Activated T-helper 1 cell treated with Interleukin-2 at 50 U/mL for 16 hours (primary cell): ENCODE measurements at places on chromosomes 16 and 17.

GRCh38 chr16:6605490-6605889 lies 727.2 kb upstream of the RBFOX1 start:
- no peak for DNase-seq

GRCh38 chr17:27771586-27771985 lies 28.7 kb downstream of the NOS2 start:
- DNase-seq, result no peak

DNA sequence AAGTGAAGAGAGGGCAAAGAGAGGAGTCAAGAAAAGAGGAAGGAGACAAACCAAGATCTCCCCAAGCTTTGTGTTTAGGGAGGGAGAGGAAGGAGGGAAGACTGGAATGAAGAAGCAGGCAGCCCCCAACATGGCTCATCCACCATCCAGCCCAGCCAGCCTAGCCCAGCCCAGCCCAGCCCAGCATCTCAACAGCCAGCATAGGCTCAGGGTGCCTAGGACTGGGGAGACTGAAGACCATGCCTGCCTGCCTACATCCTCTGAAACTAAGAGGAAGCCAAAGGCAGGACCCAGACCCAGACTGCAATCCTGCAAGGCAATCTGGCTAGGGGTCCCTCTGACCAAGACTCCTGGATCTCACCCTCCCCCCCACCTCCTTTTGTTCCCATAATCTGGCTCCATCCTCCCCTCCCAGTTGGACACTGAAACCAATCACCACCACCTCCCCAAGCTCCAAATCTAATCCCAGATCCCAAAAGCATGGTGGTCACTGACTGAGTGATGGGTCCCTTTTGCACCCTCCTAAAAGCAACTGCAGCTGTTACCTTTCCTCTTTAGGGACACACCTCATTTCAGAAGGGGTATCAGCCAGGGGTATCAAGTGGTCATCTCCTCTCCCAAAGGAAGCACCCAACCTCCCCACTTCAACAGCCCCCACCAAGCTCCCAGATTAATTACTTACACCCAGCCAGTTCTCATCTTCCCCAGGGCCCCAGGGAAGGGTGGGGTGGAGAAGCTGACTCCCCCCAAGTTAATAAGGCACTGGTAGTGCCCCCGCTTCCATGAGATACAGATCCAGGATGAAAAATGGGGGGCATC lies 1.2 kb downstream of the HDAC5 start:
- no peak for DNase-seq

DNA sequence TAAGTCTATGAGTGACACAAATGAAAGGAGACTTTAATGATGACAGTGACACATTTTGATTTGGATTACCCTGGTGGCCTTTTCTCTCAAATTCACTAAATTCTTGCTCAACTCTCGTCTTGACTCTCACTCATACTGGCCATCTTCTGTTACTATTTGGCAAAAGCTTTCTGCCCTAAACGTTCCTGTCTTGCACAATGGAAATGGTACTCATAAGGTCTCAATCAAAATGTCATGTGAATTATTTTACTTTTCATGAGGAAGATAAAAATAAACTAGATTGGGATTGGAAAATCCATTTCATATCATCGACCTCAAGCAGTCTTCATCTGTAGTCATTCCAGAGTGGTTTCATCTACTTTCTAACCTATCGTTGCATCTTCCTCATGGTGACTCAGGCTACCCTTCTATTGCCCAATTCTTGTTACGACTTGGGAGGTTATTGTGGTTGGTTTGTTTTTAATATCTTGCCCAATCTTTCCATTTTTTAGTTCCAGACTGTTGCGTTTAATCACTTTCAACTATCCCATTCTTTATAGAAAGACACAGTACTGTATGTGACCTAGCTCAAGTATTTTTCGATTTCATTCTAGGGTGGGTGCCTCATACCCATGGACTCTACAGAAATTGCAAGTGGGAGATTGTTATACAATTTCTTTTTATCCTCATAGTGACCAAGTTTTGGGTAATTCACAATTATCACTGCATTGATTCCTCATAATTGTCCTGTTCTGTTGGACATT lies 317.2 kb upstream of the KCNJ16 start:
- DNase-seq, result no peak

DNA sequence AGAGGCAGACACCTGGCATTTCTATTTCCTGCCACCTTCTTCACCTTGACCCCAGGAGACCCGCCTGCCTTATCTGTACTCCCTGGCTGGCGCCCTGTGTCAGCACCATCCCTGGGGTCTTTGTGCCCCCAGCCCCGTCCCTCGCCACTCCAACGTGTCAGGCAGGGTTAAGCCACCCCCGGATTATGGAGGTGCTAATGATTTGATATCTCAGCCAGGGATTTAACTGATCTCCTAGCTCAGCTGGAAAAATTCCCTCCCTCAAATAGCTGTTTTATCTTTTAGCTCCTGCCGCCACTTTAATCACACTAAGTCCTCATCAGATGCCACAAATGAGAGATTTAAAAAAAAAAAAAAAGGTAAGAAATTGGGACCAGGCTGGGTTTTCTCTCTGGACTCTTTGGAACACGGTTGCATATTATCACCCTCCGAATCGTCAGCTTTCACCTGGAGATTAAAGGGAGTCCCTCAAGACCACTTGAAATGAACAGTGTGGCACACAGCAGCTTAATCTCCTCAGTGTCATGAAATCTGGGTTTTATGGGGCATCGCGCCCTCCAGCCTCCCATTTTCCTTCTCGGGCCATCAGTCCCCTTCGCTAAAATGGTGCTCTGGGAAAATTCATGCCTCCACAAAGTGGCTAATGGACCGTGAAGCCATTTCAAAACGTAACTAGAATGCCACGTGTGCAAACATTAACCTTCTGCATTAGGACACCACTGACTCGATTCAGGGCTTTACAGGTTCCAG lies 26.2 kb upstream of the WFDC1 start:
- DNase-seq, result no peak

GRCh38 chr16:81996664-81997509 lies 14.4 kb downstream of the SDR42E1 start:
- DNase-seq, result no peak

DNA sequence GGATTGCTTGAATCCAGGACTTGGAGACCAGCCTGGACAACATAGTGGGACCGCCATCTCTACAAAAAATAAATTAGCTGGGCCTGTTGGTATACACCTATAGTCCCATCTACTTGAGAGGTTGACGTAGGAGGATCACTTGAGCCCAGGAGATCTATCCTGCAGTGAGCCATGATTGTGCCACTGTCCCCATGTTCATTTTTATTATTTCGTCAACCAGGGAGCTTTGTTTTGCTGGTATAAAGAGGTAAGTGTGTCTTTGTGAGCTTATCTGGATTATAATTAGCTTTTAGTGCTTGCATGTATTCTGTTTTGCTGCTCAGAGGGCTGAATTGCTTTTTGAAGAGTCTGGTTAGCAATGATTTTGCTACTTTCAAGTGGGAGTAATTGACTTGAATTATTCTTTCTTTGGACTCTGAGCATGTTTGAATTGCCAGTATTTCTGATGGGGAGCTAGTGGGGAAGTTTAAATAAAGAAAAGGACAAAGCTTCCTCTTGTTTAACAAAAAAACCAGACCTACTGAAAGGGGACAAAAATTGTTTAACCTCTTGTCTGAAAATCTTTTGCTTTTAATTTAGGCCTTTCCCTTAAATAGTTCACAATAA lies 31.6 kb upstream of the BCAS3 start:
- no peak for DNase-seq

- DNase-seq, result no peak
Measured at GRCh38 chr17:44038604-44039011, 23.8 kb upstream of the TMEM101 start.

DNA sequence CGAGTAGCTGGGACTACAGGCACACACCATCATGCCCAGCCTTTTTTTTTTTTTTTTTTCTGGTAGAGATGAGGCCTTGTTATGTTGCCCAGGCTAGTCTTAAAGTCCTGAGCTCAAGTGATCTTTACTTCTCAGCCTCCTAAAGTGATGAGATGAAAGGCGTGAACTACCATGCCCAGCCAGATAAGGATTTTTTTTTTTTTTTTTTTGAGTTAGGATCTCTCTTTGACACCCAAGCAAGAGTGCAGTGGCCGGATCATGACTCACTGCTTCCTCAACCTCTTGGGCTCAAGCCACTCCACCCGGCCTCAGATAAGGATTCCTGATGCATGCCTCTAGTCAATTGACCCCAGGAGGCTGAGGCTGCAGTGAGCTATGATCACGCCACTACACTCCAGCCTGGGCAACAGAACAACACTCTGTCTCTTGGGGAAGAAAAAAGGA lies 11.2 kb upstream of the PLEKHG4 start:
- no peak for DNase-seq

DNA sequence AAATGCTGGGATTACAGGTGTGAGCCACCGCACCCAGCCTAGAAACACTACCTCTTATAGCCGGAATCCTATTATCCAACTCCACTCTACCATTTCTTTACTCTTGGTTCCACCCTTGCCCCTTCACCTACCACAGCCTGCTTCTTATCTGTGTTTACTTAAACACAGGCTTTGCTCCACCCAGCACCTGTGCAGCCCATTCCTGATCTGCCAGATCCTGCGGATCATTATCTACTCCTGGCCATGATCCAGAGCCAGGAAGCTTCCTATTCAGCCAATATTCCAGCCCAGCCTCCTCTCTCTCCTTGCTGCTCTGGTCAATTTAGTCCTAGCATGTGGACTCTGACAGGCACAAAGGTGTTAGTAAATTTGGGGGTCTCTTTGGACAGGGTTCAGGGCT lies 98.8 kb upstream of the MED13 start:
- DNase-seq, result no peak

- DNase-seq, result no peak
Measured at GRCh38 chr17:42971589-42971988, 7.3 kb upstream of the AARSD1 start.

- DNase-seq, result no peak
Measured at GRCh38 chr16:51393381-51394005, 242.4 kb upstream of the SALL1 start.

DNA sequence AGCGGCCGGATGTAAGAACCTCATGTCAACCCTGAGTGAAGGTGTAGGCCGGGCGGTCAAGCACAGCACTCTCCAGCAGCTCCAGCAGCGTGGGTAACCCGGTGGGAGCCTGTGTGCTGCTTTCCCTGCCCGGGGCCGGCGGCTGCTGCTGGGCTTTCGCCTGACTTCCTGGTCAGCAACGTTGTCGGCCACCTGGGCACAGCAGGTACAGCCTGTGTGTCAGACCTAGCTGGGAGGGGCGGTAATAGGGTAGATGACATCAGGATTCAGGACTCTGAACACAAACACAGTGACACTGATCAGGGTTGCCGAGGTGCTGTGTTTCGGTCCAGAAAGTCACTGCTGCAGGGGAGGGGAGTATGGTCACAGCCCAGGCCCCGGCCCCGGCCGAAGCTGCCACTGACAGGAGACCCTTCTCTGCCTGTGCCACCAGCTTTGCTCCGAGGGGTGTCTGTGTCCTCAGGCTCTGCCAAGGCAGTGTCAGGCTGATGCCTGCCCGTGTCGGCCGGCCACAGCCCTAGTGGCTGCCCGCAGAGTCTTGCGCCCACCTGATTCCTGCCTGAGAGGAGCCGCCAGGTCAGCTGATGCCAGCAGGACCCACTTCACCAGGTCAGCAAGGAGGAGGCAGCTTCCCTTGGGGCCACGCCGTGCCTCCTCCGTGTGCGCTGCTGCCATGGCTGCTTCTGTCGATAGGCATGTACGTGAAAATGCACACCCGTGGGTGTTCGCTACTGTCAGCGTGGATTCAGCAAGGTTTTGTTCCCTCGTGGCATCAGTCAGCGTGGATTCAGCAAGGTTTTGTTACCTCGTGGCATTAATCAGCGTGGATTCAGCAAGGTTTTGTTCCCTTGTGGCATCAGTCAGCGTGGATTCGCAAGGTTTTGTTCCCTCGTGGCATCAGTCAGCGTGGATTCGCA lies 9.2 kb downstream of the RAB40C start:
- DNase-seq, result no peak

DNA sequence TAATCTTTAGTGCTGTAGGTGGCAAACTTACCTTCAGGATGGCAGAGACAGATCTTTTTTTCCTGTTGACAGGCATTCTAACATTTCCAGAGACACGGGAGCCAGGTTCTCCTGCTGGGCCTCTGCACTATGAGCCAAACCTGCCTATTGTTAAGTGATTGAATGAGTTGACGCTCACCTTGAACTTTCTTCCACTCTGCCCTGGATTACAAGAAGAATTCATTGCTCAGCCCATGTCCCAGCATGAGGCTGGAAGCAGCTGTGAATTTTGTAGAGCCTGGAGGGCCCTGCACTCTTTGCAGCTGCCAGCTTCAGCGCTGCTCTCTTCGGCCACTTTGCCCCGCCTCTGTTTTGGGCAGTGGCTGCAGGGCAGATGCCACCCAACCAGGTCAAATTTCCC lies 9.4 kb upstream of the SLC7A5 start:
- DNase-seq, result no peak

DNA sequence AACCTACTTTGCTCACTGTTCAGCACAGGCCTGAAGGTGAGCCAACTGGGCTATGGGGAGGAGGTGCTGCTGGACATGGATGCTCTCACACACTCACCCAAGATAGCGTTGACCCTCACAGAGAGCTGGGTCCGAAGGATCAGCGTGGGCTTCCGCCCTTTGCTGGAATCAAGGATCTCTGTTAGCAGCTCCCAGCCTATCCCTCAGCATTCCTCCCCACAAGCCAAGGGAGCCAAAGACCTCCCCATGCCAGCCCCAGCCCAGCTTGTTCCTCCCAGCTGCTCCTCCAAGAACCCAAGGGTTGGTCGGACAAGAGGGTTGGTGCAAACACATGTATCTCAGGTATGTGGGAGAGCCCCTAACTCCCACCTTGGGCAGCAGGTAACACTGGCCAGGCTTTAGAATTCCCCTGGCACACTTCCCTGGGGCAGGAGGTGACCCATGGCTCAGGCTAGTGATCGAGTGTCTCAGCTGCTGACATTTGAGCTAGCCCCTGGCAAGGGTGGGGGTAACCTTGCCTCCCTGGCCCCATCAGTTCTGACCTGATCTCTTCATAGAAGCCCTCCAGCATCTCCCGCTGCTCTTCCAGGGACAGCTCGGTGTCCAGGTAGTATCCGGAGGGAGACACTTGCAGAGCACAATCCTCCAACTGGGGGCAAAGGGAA lies 8.3 kb downstream of the FHOD1 start:
- no peak for DNase-seq

GRCh38 chr17:36197387-36197703 lies 787 bp upstream of the CCL3L1 start:
- DNase-seq, result no peak

DNA sequence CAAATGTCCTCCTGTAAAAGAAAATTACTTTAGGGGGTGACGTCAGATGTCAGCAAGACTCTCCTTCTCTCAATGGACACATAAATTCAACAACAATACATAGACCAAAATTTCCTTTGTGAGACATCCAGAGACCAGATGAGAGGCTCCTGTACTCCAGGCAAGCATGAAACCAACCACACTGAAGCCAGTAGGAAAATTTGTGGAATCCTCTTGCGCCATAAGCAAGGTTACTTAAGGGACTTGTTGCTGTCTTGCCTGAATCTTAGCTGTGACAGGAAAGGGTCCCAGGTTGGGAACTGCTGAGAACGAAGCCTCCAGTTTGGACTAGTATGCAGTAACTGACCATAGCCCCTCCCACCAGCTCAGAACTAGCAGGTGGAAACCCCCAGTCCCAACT lies 56.0 kb downstream of the CEP112 start:
- DNase-seq, result no peak
